ENCODE measurements at places on chromosomes 2 and 18. TPM values are rescaled to one million over a fixed set of nuclear protein-coding genes. Genes with fewer than 3 reads are reported as not detected.

The CACNB4 gene
- 0.25 TPM for total RNA-seq

The POTEJ gene
- total RNA-seq = not detected

The TTC21B gene
- 17.8 TPM for total RNA-seq

The FAP gene
- total RNA-seq = 10.1 TPM

The VWA3B gene
- total RNA-seq = not detected

All from gastrocnemius medialis (tissue), 4 donors.